ENCODE measurements at places on chromosomes 1 and 21.
A peak's percentile ranks its signal among the peaks of the same experiment; 100 is the strongest.

- peak; percentile 15 for DNase-seq
Observed at GRCh38 chr1:15833069-15833679, 14.3 kb upstream of the SPEN start.

DNA sequence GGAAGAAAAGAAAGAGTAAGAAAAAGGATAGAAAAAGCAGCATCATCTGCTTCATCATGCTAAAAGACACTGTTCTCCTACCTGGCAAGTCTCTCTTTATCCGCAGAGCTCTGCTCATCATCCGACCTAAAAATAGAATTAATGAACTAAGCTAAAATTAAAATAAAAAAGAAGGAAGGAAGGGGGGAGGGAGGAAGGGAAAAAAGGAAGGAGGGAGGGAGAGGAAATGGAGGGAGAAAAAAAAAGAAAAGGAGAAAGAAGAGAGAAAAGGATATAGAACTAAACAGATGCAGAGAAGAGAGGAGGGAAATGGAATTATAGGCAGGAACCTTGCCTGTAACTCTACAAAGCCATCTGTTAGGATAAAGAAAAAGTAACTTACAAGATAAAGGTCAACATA, 34.1 kb downstream of the ARNT start:
- no peak for DNase-seq

GRCh38 chr1:74083128-74083527, 114.8 kb downstream of the LRRIQ3 start:
- DNase-seq, result no peak

- no peak for DNase-seq
Observed at GRCh38 chr1:109061183-109061582, 14.6 kb downstream of the TAF13 start.

- no peak for DNase-seq
Observed at GRCh38 chr1:35546614-35547013, 10.6 kb downstream of the KIAA0319L start.

DNA sequence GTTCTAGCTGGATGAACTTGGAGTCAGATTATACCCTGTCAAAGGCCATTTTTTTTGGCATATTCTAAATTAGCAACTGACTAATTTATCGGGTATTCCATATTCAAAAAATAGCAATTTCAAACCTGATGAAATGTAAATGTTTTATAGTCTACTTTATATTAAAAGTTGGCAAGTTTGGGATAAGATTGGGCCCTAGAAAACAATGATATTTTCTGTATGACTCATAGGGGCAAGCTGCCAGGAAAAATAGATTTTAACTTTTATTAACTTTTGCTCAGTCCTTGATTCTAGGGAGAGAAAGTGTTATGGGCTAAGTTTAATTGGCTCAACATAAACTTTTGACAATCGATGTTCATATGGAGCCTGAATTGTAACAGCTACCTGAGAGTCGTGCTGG, 576.9 kb upstream of the B3GALT2 start:
- no peak for DNase-seq

GRCh38 chr1:194903524-194903923, 1704.7 kb downstream of the KCNT2 start:
- DNase-seq, result no peak

GRCh38 chr1:38834937-38835827, 24.4 kb downstream of the RRAGC start:
- peak; percentile 53 for DNase-seq

- no peak for DNase-seq
Observed at GRCh38 chr1:232517204-232517603, 112.7 kb downstream of the SIPA1L2 start.

DNA sequence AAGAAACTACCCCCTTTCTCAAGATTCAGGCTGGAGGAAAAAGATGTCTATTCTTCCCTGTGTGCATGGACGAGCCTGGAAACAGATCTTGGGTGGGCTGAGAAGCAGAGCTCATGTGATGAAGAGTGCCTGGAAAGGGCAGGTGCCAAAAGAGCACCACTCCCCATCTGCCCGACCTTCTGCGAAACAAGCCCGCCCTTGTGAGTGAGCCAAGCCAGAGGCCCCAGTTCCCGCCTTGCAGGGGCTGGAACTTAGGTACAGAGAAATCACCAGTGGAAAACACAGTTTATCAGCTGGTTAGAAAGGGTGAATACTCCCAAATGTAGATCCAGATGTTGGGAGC, 26.7 kb upstream of the A3GALT2 start:
- DNase-seq, result no peak

DNA sequence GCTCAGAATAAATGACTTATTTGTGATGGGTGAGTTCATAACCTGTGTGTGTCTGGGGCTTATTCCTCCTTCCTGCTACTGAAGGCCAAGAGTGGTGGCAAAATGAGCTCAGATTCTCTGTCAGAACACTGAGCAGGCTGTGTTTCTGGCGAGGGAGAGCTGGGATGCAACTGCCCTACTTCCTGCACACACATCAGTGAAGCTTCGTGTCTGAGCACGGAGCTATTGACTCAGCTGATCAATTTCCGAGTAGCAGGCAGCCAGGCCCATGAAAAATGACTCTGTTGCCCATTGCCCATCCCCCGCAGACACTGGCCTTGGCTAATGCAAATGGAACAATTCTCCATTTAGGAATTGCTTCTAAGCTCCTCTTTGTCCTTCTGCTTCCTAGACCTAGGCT, 27.7 kb downstream of the TNR start:
- DNase-seq, result no peak

- DNase-seq, result no peak
Observed at GRCh38 chr1:95954585-95954984, 720.6 kb downstream of the RWDD3 start.

DNA sequence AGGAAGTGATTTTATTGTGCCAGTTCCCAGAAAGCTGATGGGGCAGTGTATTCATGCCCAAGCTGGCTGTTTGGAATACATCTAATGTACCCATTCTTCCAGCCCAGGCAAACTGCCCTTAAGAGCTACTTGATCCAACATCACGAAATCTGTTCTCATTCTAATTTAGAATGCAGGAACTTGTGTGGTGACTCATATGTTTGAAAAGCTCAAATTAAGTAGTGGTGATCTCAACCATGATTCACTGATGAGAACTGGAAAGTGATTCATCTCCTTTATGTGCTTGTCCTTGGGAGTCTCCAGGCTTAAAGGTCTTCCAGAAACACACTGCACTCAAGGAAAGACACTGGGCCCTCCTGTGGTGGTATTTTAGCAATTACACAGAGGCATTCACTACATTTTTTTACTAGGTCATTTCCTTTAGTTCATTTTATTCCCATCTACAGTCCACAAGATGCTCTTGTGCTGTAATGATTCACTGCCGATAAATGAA, 65.4 kb downstream of the RPE65 start:
- no peak for DNase-seq

GRCh38 chr1:59412718-59413326, 115.9 kb downstream of the FGGY start:
- DNase-seq, result no peak

DNA sequence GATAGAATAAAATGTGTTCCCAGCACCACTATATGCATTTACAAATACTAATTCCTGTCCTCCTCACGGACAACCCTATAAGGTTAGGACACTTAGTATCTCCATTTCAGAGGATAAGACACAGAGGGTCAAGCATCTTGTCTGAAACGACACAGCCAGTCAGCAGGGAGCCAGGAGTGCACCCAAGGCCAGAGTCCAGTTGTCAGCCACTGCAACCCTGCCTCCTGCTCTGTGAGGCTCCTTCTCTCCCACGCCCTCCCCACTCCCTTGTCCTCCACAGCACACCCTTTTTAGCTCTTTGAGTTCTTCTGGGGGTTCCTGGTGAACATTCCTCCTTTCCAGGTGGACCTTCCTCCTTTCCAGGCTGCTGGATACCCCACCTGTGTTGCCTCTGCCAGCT, 119.0 kb upstream of the TNR start:
- no peak for DNase-seq

DNA sequence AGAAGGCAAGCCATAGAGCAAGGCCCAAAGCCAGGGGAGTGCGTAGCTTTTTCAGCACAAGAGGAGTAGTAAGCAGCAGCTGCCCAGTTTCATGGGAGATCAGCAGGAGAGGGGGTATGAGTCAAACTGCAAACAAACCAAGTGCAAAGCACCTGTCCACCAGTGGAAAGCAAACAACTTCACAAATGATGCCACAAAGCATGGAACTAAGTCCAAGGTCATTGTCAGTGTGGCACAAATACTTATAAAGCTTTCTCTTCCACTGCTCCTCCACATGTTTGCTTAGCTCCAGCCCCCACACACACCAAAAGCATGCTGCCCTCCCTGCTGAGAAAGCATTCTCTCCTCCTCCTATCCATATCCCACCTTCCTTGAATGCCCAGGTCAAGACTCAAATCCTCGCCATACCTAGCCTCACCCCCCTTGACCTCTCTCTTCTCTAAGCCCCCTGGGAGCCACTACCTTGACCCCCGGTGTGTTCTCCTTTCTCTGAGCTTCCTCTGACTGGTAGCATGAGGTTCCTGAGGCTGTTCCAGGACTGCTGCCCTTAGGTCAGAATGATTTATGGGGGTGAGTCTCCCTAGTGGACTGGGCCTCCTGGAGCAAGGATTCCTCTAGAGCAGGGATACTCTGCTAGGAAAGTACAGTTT, 70.4 kb downstream of the DMAP1 start:
- no peak for DNase-seq
